ENCODE measurements at places on chromosomes 11 and 22.

DNA sequence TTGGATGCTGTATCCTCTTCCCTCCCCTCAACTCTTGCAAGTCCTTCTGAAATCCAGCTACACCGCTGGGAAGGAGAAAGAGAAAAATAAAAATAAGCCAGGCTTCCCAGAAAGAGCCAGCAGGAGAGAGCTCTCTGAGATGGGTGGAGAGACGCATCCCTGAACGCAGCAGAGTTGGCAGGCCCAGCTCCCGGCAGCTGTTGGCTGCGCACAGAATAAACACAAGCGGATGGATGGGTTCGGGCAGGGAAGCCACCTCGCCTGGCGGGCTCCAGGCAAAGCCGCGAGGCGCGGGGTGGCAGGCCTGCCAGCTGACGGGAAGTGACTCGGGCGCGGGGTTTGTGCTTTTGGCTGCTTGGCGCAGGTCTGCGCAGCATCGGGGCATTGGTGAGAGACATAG lies 537.7 kb downstream of the MIAT start:
- DNase-seq = no peak

DNA sequence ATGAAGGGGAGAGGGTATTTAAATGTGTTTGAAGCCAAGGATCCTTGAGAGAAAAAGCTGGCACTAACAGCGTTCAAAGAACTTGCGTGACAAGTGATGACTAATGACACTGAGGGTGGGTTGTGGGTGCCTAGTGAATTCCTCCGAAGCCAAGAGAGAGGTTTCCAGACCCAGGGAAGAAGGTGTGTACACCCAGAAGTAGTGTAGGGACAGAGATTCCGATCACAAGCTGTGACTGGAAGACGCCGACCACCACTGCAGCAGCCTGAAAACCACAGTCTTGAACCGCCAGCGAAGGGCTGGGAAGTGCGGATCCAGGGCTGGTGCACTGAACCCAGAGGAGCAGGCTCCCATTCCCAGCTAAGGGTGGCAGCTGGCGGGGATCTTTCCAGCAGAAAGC lies 9.5 kb downstream of the PPARA start:
- DNase-seq = no peak

- no peak for DNase-seq
These were observed 29.8 kb downstream of the SHISA8 start for GRCh38 chr22:41885116-41885515.

DNA sequence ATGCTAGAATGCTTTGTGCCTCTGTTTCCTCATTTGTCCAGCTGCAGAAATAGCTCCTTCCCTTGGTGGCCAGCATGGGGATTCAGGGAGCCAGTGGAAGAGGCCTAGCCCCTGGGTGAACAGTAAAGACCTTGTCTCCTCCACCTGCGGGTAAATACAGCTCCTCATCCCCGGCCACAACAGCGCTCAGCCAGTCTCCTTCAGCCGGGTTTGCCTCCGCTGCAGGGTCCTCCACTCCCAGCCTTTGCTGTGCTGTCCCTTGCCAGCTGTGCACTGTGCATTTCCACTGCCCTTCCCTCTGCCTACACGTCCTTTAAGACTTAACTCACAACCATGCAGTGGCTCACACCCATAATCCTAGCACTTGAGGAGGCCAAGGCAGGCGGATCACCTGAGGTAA lies 1.5 kb upstream of the CDC42EP1 start:
- no peak for DNase-seq

DNA sequence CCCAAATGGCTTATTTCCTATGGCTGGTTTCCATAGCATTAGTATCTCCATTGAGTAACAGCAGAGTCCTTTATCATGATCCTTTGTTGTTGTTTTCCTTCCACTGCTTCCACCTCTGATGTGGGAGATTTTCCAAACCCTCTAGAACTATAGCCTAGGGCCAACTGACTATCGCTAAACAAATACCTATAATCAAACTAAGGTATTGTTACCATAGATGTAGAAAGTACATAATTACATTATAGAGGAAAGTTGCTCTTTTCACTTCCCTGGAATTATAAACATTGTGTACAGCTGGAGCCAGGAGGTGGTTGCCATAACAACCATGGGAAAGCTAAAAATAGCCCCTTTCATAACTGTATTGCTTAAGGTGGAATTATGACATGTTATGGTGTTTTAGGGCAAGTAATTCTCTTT lies 47.0 kb upstream of the ALKBH3 start:
- DNase-seq = no peak

DNA sequence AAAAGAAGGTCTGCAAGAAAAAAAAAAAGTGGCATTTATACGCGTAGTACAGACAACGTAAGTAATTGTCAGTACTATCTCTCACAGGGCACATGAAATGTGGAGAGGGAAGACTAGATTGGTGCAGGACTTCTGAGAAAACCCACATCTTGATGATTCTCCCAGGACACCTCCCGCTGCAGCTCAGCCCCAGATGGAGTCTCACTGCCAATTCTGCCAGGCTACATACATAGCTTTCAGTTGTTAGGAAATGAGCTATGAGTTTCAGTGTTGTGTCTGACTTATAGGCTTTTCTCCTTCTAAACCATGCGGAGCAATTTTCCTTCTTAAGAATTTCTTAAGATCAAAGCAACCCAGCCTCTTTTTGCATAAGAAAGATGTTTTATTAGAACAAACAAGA lies 9.6 kb downstream of the OR5A2 start:
- DNase-seq = no peak

GRCh38 chr11:65213322-65214211 lies 31.8 kb downstream of the CAPN1 start:
- no peak for DNase-seq

GRCh38 chr22:35894937-35895708 lies 133.5 kb downstream of the RBFOX2 start:
- peak; percentile 17 for DNase-seq

DNA sequence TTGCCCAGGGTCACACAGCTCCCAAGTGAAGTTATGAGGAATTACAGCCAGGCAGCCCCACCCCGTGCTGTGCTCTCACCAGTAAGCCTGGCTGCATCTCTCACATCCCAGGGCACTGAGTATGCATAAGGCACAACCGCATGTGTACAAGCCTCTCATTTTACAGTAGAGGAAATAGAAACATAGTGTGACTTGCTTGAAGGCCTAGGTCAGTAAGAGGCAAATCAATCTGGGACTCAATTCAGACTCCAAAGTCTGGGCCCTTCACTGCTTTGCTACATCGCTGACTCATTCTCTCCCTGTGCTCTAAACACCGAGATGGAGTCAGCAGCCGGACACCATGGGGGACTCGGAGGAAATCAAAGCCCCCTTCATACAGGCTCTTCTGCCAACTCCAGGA lies 7.9 kb downstream of the ABTB2 start:
- DNase-seq = no peak

GRCh38 chr11:73372375-73372993 lies 3.7 kb upstream of the RELT start:
- peak; percentile 50 for DNase-seq

- DNase-seq = no peak
These were observed 7.9 kb upstream of the FLRT1 start for GRCh38 chr11:64027651-64028397.

GRCh38 chr11:2137202-2138067 lies 1.8 kb downstream of the IGF2 start:
- peak; percentile 92 for DNase-seq

DNA sequence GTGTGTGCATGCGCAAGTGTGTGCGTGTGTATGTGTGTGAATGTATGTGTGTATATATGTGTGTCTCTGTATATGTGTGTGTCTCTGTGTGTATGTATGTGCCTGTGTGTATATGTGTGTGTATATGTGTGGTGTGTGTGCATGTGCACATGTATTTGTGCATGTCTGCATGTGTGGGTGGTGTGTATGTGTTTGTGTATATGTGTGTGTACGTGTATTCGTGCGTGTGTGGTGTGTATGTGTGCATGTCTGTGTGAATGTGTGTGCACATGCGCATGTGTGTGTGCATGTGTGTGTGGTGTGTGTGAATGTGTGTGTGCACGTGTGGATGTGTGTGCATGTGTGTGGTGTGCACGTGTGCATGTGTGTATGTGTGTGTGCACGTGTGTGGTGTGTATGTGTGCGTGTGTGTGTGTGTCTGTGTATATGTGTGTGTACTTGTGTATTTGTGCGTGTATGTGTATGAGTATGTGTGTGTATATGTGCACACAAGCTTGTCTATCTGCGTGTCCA lies 71.4 kb downstream of the SCN3B start:
- DNase-seq = no peak

GRCh38 chr11:119189393-119189792 lies 4.1 kb downstream of the NHERF4 start:
- no peak for DNase-seq

GRCh38 chr11:69473276-69473845 lies 8.1 kb upstream of the LINC01488 start:
- DNase-seq = no peak

DNA sequence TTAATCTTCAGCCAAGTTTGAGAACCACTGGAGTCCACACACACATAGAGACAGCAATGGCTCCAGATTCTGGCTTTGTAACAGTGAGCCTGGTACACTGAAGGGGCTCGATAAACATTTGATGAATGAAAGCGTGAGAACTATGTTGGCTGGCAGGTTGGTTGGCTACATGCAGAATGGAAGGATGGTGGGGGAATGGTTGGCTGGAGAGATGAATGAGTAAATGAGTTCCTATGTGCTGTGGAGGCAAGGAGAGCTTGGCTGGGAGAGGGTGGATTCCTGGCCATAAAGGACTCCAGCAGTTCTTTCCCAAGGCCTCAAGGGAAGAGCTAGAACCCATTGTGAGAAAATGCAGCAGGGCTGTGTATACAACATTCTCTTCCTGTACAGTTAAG lies 168.0 kb upstream of the NECTIN1 start:
- DNase-seq = no peak

- DNase-seq = no peak
These were observed 28.2 kb upstream of the CALCB start for GRCh38 chr11:15045209-15045608.

- DNase-seq = no peak
These were observed 21.4 kb upstream of the AMOTL1 start for GRCh38 chr11:94746721-94747120.

GRCh38 chr11:67652965-67653845 lies 2.7 kb upstream of the ACY3 start:
- DNase-seq = peak; percentile 0

DNA sequence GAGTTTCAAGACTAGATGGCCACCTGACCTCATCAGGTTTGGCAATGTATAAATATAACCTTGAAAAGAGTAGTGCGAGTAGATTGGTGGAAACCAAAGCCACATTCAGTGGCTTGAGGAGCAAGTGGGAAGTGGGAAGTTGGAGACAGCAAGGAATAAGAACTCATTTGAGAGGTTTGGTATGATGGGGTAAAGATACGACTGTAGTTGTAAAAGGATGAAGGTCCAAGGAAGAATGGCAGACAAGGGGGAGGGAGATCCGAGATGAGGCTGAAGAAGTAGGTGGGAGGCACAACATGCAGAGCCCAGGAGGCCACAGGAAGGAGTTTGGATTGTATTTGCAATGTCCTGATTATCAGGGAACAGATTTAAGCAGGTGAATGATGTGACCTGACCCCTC lies 20.8 kb downstream of the RASSF10 start:
- DNase-seq = no peak

Measured in neural progenitor cell (in vitro differentiated cells).